Neural progenitor cell (in vitro differentiated cells): ENCODE measurements at places on chromosomes 4 and X.

GRCh38 chr4:144411700-144412099, 234.3 kb upstream of the HHIP start:
- no peak for DNase-seq

GRCh38 chr4:128974136-128974581, 119.2 kb downstream of the SCLT1 start:
- no peak for DNase-seq

DNA sequence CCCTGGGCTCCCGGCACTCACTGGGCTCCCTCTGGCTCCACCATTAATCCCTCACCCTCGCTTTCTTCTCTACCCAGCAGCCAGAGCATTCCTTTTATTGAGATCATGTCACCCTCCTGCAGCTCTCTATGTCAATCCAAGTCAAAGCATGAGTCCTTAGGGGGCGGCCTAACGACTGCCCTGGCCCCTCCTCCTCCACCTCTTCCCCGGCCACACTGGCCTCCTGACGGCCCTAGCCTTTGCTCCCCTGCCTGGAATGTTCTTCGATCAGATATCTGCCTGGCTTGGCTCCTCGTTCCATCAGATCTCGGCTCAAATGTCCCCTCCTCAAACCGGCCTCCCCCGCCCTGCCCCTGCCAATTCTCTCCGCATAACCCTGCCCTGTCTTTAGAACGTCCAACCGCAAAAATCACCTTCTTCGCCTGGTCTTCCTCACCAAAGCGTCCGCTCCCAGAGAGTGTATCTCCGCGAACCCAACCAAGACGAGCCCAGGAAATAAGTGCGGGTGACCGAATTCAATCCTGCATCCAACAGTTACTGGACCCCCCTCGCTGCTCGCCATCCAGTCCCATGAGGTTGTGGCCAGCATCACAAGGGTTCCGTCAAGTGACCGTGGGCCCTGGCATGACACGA, 722 bp upstream of the PNCK start:
- DNase-seq, result peak; percentile 69

DNA sequence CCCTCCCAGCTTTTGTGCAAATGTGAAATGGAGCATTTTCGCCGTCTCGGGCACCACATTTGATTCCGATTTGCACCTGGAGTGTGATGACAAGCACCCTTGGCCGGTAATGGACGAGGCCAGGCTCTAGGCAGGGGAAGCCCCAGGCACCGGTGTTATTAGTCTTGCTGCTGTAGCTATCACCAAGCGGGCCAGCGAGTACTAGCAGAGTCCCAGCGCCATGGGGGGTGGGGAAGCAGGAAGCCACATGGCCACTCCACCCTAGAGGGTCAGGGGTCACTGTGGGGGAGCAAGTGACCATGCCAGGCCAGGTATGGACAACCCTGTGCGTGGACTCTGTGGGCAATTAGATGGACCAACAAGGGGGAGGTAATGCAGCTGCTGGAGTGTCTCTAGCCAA, 88.8 kb downstream of the CPZ start:
- no peak for DNase-seq

- no peak for DNase-seq
Measured at GRCh38 chr4:26204249-26204825, 116.5 kb upstream of the RBPJ start.

DNA sequence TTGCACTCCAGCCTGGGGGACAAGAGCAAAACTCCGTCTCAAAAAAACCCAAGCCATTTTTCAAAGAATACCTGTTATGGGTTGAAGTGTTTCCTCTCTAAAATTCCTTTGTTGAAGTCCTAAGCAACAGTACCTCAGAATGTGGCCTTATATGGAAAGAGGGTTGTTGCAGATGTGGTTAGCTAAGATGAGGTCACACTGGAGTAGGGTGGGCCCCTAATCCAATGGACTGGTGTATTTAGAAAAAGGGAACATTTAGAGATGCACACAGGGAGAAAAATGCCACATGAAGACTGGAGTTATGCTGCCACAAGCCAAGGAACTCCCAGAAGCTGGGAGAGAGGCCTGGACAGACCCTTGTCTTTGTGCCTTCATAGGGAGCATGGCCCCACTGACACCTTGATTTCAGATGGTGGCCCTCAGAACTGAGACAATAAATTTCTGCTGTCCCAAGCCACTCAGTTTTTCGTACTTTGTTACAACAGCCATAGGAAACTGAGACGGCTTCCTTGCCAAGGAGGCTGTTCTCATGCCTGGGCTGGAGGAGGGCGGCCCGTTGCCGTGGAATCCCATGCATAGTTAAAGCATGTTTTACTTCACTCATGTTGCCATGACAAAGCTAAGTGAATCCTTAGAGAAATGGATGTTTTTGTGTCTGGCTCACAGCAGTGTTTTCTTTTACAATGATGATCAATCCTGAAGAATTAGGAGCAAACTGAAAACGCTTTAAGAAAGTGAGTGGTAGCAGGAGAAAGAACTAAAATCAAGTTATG, 16.5 kb downstream of the TRAPPC2 start:
- no peak for DNase-seq

DNA sequence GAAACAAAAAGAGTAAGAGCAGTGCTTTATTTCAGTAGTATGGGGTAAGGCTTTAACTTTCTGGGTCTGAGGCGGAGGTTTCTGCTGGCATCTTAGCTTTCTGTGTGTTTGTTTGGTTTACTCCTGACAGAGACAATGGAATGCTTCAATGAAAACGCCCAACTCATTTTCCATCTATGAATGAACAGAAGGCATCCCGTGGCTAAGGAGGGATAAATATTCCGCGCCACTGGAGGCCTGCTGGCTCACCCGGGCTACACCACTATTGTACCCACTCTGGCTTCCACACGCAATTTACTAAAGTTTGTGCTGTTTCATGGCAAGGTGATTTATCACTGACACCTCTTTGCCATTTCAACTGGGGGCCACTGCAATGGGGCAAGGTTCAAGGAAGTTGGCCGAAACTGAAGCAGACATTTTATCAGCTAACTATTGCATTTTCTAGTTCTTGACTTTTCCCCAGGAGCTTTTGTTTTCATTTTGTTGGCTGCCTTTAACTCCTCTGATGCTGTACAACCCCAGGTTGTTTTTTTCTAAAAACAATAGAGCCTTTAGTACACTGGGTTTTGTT, 32.8 kb upstream of the PPARGC1A start:
- peak; percentile 31 for DNase-seq

- no peak for DNase-seq
Measured at GRCh38 chr4:69781458-69782418, 21.3 kb upstream of the SULT1B1 start.
